Osteoblast (primary cell): ENCODE measurements at places on chromosomes 5 and 9. TPM values are rescaled to one million over a fixed set of nuclear protein-coding genes. Genes with fewer than 3 reads are reported as not detected.

PLAC8L1 gene
- total RNA-seq: not detected in 2 replicates

MLANA gene
- under 0.01 TPM in 1 of 2 replicates, not detected in the other for total RNA-seq

FOXD4L3 gene
- total RNA-seq: under 0.01 TPM in 1 of 2 replicates, not detected in the other

SCGB3A2 gene
- total RNA-seq: not detected in 2 replicates

CMYA5 gene
- 2.1 and 2.2 TPM in 2 replicates for total RNA-seq

TNPO1 gene
- total RNA-seq: 243 and 256 TPM in 2 replicates

SH3PXD2B gene
- total RNA-seq: 58.3 and 59.2 TPM in 2 replicates

APC gene
- 65.7 and 67.0 TPM in 2 replicates for total RNA-seq
